LHCN-M2 (cell line): ENCODE measurements at places on chromosomes 13 and 19. TPM values are rescaled to one million over a fixed set of nuclear protein-coding genes. Genes with fewer than 3 reads are reported as not detected.

- no peak for DNase-seq
Observed at GRCh38 chr13:104491916-104492315, 1425.7 kb upstream of the SLC10A2 start.

GRCh38 chr19:47776568-47776967, 1.9 kb upstream of the SELENOW start:
- no peak for DNase-seq

Gene PRDX2
- 101 and 124 TPM in 2 replicates for total RNA-seq

Gene LRRC25
- total RNA-seq = not detected in 2 replicates

Gene KIR2DL1
- total RNA-seq = not detected in 2 replicates
